GM12865 (cell line): ENCODE measurements at places on chromosomes 3 and 15.

- no peak for DNase-seq
Observed at GRCh38 chr3:190088890-190089289, 31.8 kb downstream of the P3H2 start.

- DNase-seq: no peak
Observed at GRCh38 chr3:175015056-175015635, 156.0 kb downstream of the NAALADL2 start.

GRCh38 chr3:122755491-122755890 lies 38.1 kb downstream of the HSPBAP1 start:
- DNase-seq: no peak

DNA sequence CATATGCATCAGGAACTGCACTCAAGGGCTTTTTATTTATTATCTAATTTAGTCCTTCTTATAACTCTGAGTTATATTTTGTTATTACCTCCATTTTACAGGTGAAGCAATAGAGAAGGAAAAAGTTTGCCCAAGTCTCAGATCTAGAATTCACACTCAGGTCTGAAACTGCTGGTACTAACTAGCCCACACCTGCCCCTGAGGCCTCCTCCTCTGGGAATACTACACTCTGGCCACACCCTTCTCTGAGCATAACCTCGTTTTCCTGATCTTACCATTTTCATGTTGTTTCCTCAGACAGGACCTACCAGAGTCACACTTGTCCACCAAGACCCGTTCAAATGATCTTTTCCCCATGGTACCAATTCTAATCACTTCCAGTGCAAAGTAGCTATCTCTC lies 94.1 kb upstream of the CHRM5 start:
- DNase-seq: no peak

- peak; percentile 83 for DNase-seq
Observed at GRCh38 chr15:51380999-51381806, 39.7 kb downstream of the GLDN start.

DNA sequence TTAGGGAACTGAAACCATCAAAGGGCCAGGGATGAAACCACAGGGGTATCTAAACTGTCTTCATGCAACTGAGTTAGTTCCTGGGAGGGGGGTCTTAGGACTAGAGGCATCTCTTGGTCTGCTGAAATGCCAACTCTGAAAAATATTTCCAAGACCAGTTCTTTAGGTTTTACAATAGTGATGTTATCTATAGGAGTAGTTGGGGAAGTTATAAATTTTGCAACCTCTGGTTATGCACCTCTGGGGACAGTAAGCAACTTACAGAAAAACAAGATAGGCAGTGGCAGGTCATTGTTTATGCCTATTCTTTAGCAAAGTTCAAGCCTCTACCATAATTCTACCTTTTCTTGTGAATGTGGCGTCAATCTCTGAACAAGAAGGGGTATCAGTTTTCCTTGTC lies 60.5 kb upstream of the MINAR1 start:
- no peak for DNase-seq

- peak; percentile 41 for DNase-seq
Observed at GRCh38 chr15:25739687-25740121, 123.4 kb downstream of the ATP10A start.
